Endodermal cell (in vitro differentiated cells): ENCODE measurements at places on chromosomes 13 and 19. TPM values are rescaled to one million over a fixed set of nuclear protein-coding genes. Genes with fewer than 3 reads are reported as not detected.

DNA sequence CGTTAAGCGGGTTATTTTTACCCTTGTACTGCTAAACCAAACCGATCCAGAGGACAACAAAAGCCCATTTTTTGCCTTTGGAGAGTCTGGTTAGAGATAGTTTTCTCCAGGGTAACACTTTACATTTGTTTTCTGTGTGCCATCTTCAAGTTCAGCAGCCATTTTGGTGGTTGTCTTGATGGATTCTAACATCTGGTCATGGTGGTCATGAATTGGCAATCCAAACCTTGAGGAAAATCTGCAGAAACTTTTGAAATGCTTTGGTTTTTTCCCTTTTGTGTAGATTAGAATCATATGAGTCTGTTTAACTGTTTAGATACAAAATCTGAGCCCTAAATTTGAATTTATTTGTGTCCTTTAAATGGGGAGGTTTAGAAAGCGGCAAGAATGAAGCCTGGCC, 16.6 kb downstream of the HNRNPM start:
- H3K27ac ChIP-seq: no peak overlapping the region
- no peak overlapping the region for H3K4me3 ChIP-seq
- H3K27me3 ChIP-seq: no peaks in the 10 kb centered on the region
- DNase-seq: no peak
- peaks cover 98% of the 10 kb centered on the region for H3K36me3 ChIP-seq

Gene PNMA8A
- 16.8 to 33.2 TPM (median 32.5 TPM) in 3 replicates for total RNA-seq

GRCh38 chr19:49333811-49334288, 1.4 kb upstream of the CD37 start:
- peak; percentile 44 for DNase-seq
- no peak overlapping the region for H3K4me3 ChIP-seq
- peaks cover 3% of the 10 kb centered on the region for H3K36me3 ChIP-seq
- no peaks in the 10 kb centered on the region for H3K4me1 ChIP-seq
- no peak overlapping the region for H3K27ac ChIP-seq

DNA sequence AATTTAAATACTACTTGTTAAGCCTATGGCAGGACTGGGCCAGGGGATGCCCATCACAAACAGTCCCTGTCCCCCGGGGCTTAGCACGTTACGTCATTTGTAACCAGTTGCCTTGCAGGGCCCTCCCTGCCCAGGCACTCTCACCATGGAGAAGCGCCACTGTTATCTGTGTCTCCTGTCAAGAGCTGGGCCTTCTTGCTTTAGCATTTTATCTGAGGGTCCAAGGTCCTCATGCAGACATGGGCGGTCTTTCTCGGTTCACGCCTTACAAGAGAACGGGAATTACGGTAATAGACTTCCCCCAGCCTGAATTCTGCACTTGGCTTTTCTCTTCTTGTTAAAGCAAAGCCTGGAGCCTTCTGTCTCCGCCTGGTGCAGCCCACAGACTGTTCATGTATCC, 46.1 kb downstream of the TMED1 start:
- H3K27me3 ChIP-seq: no peaks in the 10 kb centered on the region
- peaks cover 46% of the 10 kb centered on the region for H3K36me3 ChIP-seq
- no peak overlapping the region for H3K27ac ChIP-seq
- H3K4me1 ChIP-seq: no peaks in the 10 kb centered on the region
- no peak for DNase-seq
- no peak overlapping the region for H3K4me3 ChIP-seq
